ENCODE measurements at places on chromosomes 1 and 21.

DNA sequence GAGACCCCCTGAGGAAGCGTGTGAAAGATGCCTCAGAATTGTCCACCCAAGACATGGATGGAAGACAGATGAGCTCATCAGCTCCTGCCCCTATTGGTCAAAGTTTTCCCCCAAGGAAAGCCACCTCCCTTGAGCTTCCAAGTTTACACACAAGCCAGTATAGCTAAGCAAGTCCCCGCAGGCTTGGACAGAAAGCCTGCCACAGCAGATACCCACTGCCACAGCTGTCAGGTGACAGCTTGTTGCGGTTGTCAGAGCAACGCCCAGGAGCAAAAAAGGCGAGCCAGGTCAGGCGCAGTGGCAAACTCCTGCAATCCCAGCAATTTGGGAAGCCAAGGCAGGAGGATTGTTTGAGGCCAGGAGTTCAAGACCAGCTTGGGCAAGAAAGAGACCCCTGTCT lies 60.9 kb upstream of the IFNAR2 start:
- DNase-seq: no peak

- DNase-seq: no peak
These were observed 46.0 kb downstream of the UBIAD1 start for GRCh38 chr1:11318982-11319381.

- no peak for DNase-seq
These were observed 1.5 kb downstream of the RPS6KA1 start for GRCh38 chr1:26530895-26531598.

DNA sequence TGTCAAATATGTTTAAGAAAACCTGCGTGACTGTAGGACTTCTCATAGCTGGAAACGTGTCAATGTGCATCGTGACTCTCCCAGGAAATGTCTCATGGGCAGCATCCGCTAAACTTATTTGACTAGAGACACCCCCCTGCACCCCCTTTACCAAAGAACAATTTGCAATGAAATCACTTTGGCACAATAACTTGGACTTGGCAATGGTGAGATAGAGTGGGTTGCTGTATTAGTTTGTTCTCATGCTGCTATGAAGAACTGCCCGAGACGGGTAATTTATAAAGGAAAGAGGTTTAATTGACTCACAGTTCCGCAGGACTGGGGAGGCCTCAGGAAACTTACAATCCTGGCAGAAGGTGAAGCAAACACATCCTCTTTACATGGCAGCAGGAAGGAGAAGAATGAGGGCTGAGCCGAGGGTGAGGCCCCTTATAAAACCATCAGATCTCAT lies 13.8 kb downstream of the CLDN14 start:
- no peak for DNase-seq

DNA sequence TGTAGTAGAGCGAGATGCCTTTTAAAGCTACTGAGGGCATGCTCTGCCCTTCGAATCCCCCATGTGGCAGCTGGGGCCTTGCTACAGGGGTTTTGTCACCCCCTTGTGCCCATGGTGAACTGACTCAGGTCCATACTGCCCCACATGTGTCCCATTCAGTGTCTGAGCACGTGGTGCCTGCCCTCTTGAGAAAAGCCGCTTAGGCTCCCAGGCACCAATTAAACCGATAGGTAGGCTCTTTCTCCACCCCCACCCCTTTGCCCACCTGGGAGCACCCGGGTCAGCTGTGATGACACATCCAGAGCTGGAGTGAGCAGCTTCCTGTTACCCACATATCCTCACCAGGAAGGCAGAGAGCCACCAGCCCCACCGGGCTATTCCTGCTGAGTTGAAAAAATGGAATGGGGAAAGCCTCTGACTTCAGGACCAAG lies 30.5 kb downstream of the TMCC2 start:
- no peak for DNase-seq

DNA sequence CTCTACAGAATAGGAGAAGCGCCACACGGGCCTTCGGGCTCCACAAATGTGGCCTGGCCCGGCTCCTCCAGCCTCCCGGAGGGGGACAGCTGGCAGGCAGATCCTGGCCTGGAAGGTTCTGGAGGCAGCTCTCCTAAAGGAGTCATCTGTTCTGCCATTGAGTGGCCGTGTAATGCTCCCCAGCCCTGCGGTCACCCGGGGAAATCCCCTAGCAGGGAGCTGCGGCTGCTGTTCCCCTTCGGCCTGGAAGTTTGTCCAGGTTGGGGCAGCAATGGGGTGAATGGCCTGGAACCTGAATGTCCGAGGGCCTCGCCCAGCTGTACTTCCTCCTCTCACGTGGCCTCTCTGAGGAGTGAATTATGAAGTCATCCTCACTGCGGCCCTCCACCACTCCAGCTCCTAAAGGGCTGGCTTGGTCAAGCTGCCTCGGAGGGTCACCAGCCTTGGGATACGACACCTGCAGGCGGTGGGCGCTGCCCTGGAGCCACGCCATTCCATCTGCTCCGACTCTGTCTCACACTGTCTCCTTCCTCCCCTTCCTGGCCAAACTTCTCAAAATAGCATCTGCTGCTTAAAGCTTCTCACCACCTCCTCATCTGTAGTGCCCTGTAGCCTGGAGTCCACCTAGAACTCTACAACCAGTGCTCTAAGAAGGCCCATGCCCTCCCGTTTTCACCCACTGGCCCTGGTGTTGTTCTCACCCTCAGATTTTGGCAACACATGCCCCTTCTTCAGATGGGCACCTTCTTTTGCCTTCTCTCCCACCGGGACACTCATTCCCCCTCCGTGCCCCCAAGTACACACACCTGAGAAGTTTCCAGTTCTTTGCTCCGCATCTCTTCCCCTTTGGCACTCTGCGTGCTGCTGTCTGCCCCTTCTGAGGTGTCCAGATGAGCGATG lies 54.4 kb upstream of the TMPRSS2 start:
- no peak for DNase-seq

DNA sequence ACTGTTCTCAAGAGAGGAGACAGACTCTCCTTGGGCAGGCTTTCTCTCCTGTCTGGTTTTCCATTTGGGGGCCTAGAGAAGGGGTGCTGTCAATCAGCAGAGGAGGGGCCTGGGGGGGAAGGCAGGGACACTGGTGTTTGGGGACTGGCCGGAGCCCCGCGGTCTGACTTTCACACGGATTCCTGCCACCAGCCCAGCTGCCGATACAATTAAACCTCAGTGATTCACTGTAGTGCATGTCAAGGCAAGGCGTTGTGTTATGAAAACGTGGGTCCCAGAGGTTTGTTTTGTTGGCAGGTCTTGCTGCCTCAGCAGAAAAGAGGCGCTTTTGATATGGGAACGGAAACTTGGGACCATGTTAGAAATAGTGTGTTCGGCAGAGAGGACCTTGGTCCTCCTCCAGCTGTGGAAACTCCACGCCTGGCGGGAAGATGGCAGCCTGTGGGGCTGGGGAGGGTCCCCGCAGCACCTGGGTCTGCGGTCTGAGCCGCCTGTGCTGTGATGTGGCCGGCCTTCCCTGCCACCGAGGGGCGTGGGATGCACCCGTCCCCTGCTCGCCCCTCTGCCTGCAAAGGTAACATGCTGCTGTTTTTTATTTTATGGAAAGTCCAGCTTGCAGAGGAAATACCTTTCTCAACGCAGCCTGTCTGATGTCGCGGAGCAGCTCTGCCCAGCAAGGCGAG lies 47.6 kb downstream of the SPSB1 start:
- no peak for DNase-seq

- DNase-seq: no peak
These were observed 2.7 kb downstream of the HTR1D start for GRCh38 chr1:23214640-23215039.

DNA sequence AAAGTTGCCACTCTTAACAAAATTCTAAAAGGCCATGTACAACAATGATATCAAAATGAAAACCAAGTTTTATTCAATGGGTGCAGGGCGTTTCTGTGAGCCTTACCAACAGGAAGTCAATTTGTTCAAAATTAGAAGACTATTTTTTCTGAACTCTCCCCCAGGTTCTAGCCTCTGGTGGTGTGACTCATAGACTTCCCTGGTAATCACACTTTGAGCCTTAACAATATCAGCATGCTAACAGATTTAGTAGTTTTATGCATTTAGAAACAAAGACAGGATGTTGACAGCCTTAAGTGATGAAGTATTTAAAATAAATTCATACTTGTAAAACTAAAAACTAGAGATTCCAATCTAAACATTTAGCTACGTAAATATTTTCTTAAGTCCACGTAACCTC lies 88.4 kb downstream of the LRRC8C start:
- DNase-seq: no peak

DNA sequence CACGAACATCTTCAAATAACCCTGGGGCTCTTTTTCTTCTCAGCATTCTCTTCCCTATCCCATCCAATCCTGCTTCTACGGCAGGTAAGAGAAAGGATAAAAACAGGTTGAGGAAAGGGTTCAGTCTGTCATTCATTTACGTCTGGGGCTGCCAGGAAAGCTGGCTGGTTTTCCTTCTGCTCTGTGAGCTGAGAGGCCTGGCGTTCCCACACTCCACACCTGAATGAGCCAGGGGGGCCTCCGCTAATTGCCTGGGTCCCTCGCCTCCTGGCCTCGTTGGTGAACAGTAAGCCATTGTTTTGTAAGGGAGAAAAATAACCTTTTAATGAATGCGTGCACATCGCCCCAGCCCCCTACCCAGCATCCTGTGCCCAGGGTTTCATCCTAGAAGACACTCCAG lies 70.8 kb upstream of the SIM2 start:
- no peak for DNase-seq

DNA sequence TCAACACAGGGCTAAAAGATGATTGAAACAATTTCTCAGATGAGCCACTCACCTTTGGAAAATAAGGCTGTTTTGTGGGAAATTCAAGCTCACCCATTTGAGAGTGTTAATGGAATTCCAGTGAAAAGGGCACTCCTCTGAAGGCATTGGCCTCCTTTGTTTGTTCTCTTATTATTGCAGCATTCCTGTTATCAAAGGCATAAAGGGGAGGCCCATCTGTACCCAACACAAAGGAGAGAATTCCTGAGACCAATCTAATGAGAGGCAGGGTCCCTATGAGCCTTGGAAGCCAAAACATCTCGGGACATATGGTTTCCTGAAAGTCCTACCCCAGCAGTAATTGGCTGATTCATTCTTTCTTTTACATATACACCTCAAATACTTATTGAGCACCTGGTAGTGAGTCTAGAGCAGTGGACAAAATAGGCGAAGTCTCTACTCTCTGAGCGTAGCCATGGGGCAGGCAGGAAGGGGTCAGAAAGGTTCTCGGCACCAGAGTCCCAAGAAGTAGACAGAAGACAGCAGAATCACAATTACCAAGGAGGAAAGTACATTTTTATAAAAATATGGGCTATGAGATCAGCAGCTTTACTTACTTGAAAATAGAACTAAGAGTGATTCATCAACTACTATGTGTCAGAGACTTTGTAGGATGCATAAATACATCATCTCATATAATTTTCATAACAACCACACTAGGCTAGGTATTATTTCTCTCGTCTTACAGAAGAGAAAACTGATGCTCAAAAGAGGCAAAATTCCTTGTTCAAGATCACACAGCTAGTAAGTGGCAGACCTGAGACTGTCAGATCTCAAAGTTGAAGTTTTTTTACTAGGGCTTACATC lies 218.7 kb downstream of the DAB1 start:
- DNase-seq: no peak

- no peak for DNase-seq
These were observed 12.9 kb upstream of the LELP1 start for GRCh38 chr1:153190373-153190772.

GRCh38 chr1:198167436-198167934 lies 10.7 kb downstream of the NEK7 start:
- DNase-seq: no peak

- DNase-seq: no peak
These were observed 229.6 kb upstream of the JUN start for GRCh38 chr1:59013276-59013927.

DNA sequence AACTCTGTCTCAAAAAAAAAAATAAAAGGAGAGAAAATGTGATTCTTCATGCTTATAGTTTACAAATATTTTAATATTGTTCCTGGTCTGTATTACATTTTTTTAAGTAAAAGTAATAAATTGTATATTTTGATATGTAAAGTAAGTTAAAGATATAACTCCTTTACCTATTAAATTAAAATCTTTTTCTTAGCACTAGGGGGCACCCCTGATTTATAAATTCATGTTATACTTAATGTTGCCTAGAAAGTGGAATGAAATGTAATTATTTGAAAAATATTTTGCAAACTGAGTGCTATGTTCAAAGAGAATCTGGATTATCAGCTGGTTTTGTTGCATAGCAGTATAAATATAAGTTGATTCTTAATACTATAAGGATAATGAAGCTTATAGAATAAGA lies 49.2 kb downstream of the RALGPS2 start:
- DNase-seq: no peak

DNA sequence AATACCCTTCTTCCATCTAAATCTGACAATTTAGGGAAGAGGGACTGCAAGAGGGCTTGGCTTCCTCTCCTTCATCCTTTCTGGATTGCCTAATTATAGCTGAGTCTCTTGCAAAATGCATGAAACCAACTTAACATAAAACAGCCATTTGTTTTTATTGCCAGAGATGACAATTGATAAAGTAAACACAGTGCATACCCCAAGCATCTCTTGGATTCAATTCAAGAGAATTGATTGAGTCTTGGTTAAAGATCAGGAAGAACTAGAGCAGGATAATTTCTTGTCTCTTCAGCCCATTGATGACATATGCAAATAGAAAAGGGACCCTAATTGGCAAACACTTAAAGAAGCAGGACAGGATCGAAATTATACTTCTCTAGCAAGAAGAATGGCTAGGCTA lies 617.1 kb upstream of the PTBP2 start:
- DNase-seq: no peak

DNA sequence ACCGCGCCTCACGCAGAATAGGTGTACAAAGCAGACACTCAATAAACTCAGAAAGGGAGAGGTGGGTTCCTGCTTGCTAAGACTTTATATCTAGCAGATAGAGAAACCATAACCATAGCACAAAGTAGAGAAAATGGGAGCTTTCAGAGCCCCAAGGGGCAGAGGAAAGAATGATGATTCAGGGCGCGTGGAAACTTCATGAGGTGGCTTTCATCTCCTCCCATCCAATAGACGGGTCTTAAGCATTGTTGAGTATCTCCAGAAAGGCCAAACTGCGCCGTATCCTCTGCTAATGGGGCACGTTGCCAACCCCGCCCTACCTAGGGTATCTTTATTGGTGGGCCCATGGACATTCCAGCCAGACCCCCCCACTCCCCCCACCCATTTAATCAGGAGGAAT lies 778 bp upstream of the MIXL1 start:
- DNase-seq: no peak

DNA sequence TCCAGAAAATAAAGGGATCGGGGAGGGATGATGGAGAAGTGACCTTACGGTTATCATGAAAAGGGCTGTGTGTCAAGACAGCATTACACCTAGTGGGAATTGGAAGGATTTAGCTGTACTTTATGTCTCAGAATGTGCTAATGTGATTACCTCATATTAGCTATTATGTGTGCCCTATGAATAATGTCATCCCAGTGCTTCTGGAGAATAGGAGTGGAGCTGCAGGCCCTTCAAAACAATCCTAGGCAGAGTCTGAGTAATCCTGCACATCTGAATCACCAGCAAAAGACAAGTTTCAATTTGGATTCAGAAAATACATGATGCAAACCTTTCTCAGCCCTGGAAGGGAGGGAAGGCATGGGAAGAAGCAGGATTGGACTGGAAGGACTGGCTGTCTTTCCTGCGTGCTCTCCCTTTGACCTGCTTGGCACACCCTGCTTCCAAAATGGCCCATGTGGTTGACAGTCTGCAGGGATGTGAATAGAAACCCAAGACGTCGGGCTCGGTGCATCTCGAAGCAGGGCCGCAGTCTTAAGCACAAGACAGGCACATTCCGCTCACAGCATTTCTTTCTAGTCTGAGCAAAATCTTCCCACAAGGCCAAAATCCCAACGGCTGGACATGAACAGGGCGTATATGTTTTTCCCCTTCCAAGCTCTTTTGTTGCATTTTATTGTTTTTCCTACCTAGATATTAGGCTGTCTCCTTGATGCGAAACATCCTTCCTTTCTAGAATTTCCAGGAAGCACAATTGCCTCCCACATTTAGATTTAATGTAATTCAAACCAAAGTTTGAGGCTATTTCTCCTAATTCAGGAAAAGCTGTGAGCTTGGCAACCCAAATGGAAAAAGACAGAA lies 54.3 kb upstream of the TARBP1 start:
- DNase-seq: no peak
